ENCODE measurements at places on chromosomes 6 and 20.

DNA sequence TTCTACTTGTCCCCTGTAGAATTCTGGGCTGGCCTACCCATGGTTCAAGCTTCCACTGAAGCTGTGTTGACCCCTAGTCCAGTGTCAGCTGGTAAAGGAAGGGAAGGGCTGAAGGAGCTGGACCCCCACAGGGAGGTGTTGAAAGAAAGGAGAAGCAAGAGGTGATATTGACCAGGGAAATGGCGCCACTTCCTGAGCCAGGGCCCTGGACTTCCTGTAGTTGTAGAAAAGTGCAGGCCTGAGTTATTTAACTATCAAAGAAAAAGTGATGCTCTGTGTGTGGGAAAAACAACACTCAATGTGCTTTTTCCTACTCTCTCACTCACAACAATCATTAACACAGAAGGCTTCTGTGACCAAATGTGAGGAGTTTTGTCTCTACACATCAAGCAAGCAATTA, 60.0 kb upstream of the IER3 start:
- DNase-seq, result no peak
- no peak overlapping the region for H3K4me3 ChIP-seq
- no peaks in the 10 kb centered on the region for H3K27me3 ChIP-seq
- no peak overlapping the region for H3K27ac ChIP-seq
- peaks cover 65% of the 10 kb centered on the region for H3K4me1 ChIP-seq

DNA sequence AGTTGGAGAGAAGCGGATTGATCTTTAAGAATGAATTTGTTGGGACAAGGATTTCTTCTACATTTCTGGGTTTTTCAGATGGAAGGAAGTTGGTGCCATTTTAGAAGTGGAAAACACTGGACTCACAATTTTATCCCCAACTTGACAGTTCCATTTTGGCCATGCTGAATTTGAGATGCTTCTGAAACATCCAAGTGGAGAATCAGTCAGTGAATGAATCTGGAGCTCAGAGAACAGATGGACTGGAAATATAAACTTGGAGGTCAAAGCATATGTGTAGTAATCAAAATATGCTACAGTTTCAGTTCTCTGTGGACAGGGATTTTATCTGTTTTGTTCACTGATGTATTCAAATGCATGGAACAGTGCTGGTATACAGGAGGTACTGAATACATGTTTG, 89.9 kb downstream of the KCNQ5 start:
- peaks cover 3% of the 10 kb centered on the region for H3K4me1 ChIP-seq
- H3K27me3 ChIP-seq, result no peaks in the 10 kb centered on the region
- DNase-seq, result no peak
- H3K36me3 ChIP-seq, result peaks cover 1% of the 10 kb centered on the region
- H3K4me3 ChIP-seq, result no peak overlapping the region

GRCh38 chr6:2558098-2558680, 192.5 kb downstream of the MYLK4 start:
- peaks cover 1% of the 10 kb centered on the region for H3K4me1 ChIP-seq
- no peak overlapping the region for H3K4me3 ChIP-seq
- H3K27ac ChIP-seq, result no peak overlapping the region
- H3K36me3 ChIP-seq, result no peaks in the 10 kb centered on the region
- no peak for DNase-seq

GRCh38 chr6:4102687-4103244, 23.8 kb upstream of the FAM217A start:
- H3K27ac ChIP-seq, result no peak overlapping the region
- no peak for DNase-seq
- H3K36me3 ChIP-seq, result no peaks in the 10 kb centered on the region
- H3K4me3 ChIP-seq, result no peak overlapping the region
- H3K4me1 ChIP-seq, result no peaks in the 10 kb centered on the region
- H3K27me3 ChIP-seq, result peaks cover 12% of the 10 kb centered on the region

DNA sequence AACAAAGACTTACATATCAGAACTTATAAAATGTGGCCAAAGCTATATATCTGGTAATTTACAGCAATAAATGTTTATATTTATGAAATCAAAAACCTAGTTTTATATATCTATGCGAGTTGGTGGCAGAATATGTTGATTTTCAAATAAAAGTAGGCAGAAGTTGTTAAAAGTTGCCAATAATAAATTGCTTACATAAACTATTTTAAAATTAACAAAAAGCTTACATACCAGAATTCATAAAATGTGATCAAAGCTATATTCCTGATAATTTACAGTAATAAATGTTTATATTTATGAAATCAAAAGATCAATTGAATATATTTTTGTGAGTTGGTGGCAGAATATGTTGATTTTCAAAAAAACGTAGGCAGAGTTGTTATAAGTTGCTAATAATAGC, 451.8 kb upstream of the KHDRBS2 start:
- peaks cover 2% of the 10 kb centered on the region for H3K36me3 ChIP-seq
- no peak for DNase-seq
- no peaks in the 10 kb centered on the region for H3K4me1 ChIP-seq
- H3K27ac ChIP-seq, result no peak overlapping the region

DNA sequence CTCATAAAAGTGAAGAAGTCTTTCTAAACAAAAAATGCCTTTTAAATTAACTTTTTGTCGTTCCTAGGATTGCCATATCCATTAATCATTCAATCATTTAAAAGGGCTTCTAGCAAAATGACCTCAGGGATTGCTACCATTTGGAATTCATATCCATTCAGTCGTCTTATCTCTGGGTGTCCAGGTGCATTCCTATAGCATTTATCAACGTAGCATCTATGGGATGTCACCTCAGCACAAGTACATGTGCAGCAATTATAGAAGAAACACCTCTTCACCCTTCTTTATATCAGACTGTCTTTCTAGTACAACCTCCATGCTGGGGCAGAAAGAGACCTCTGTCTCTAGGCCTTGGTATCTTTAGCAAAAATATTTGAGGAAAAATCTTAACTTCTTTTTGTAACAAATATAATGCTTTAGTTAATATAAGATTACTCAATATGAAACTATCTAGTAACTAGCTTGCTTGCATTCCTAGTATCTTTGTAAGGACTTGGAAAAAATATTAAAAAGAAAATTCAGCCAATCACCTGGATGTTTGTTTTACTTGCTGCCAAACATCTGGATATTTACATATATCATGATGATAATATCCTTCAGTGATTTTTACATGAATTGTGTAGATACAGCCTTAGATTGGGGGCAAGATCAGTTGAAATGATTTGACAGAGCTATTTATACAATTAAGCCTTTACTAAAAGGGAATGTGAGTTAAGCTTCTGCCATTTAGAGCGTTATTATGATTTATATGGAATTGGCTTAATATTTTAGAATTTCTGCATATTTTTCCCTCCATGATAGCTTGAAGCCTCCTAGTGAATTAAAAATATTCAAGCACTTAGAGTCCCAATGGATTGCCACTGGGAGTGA, 356.8 kb downstream of the HDGFL1 start:
- H3K27ac ChIP-seq, result no peak overlapping the region
- H3K36me3 ChIP-seq, result no peaks in the 10 kb centered on the region
- no peaks in the 10 kb centered on the region for H3K27me3 ChIP-seq

GRCh38 chr6:170024940-170025339, 265.9 kb downstream of the DLL1 start:
- H3K27ac ChIP-seq, result no peak overlapping the region
- DNase-seq, result no peak

DNA sequence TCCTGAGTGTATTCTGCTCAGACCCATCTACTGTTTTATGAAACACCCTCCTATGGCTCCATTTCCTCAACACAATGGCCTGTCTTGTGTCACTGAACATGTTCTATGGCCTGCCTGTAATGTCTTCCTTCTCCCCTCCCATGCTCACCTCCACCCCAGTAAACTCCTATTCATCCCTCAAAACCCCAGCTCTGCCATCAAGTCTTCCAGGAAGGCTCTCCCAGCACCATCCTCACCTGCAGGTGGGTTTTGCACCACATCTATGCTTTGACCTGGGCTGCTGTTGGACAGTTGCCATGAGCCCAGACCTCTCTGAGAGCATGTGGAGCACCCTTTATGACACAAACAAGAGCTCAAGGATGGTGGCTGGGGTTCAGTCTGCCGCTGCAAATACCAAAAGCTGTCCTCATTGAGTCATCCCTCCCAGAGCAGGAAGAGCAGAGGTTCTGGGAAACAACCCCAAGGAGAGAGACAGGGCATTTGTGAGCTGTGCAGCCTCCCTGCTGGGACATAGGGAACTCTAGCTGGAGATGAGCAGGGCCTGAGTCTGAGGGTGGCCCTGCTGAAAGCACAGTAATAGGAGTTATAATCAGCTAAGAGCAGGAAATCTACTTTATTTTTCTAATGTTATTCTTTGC, 93.8 kb upstream of the CD93 start:
- DNase-seq, result no peak
- no peak overlapping the region for H3K27ac ChIP-seq
- peaks cover 1% of the 10 kb centered on the region for H3K36me3 ChIP-seq
- no peaks in the 10 kb centered on the region for H3K4me1 ChIP-seq
- no peak overlapping the region for H3K4me3 ChIP-seq

- no peak overlapping the region for H3K4me3 ChIP-seq
- no peaks in the 10 kb centered on the region for H3K27me3 ChIP-seq
- H3K4me1 ChIP-seq, result no peaks in the 10 kb centered on the region
These were observed 32.6 kb downstream of the MRPL14 start for GRCh38 chr6:44094403-44095242.

DNA sequence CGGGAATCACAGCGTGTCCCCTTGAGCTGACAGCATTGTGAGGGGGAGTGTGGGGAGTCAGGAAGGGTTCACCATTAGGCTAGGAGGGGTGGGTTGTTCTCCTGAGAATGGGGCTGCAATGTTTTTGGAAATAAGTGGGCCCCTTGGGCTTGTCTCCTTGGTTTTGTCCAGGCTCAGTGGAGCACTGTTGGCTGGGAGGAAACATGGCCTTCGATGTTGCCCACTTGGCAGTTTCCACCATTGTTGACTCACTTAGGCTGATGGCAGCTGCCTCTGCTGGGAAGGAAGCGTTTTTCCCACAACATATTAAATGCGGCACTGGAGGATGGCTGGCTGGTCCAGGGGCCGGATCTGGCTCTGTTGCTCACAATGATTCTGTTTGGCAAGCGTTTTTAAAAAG, 512.1 kb downstream of the QKI start:
- H3K27me3 ChIP-seq, result no peaks in the 10 kb centered on the region
- no peaks in the 10 kb centered on the region for H3K36me3 ChIP-seq
- H3K27ac ChIP-seq, result no peak overlapping the region
- no peaks in the 10 kb centered on the region for H3K4me1 ChIP-seq
- H3K4me3 ChIP-seq, result no peak overlapping the region

GRCh38 chr6:6587696-6588063, 840 bp upstream of the LY86 start:
- H3K27ac ChIP-seq, result no peak overlapping the region
- no peaks in the 10 kb centered on the region for H3K27me3 ChIP-seq
- peaks cover 77% of the 10 kb centered on the region for H3K4me1 ChIP-seq

- H3K4me1 ChIP-seq, result no peaks in the 10 kb centered on the region
- DNase-seq, result no peak
- peak overlapping the region; percentile 16 for H3K27ac ChIP-seq
- H3K36me3 ChIP-seq, result peaks cover 9% of the 10 kb centered on the region
- no peaks in the 10 kb centered on the region for H3K27me3 ChIP-seq
- no peak overlapping the region for H3K4me3 ChIP-seq
These were observed 21.8 kb downstream of the CCDC167 start for GRCh38 chr6:37477656-37478435.

DNA sequence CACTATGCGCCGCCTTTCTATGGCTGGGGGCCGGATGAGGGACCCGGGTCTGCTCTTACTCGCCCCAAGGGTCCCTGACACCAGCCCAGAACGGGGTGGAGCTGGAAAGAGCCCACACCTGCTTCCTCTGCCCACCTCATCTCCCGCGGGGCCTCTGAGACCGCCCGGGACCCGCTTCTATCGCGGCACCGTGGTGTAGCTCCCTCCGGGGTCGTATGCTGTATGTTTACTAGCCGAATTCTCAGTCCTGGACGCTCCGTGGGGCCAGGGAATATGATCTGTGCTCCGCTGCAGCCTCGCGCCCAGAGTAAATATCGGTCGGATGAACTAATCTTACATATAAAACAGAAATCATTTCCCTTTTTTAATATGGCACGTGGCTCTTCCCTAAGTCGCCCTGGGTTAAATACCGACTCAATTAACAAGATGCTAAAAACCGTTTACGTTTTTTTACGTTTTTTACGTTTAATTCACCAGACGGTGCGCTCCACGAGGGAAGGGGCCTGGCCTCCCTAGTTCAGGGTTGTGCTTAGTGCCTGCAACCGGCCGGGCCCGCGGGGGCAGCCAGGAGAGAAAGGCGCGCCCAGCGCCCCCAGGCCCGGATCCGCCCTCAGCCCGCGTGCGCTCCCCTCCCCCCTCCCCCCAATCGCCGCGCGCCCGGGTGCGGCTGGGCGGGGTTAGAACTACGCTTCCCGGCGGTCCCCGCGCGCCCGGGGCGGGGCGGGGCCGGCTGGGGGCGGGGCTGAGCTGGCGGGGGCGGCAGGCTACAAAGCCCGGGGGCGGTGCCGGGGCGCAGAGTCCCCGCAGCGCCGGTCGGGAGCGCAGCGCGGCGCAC, at the start of gene RBM38:
Gene RBM38 (plus strand): TSS at position 793 of the 835 bp plus-strand sequence. CDS start 186 bp downstream, outside the sequence.
- H3K27ac ChIP-seq, result peak within 1 kb of the TSS; percentile 98
- H3K27me3 ChIP-seq, result no peaks in the 10 kb centered on the region
- H3K36me3 ChIP-seq, result peaks cover 11% of the 10 kb centered on the region
- peak; percentile 86 for DNase-seq
- H3K4me1 ChIP-seq, result peaks cover 42% of the 10 kb centered on the region

GRCh38 chr20:32507998-32508774, 76.9 kb downstream of the NOL4L start:
- H3K4me1 ChIP-seq, result peaks cover 81% of the 10 kb centered on the region
- H3K36me3 ChIP-seq, result peaks cover 9% of the 10 kb centered on the region
- H3K27ac ChIP-seq, result no peak overlapping the region
- H3K4me3 ChIP-seq, result peak overlapping the region; percentile 83

GRCh38 chr6:121993362-121993761, 406.1 kb upstream of the HSF2 start:
- no peak for DNase-seq
- H3K36me3 ChIP-seq, result no peaks in the 10 kb centered on the region
- no peak overlapping the region for H3K4me3 ChIP-seq
- peaks cover 7% of the 10 kb centered on the region for H3K4me1 ChIP-seq
- no peaks in the 10 kb centered on the region for H3K27me3 ChIP-seq
- no peak overlapping the region for H3K27ac ChIP-seq

DNA sequence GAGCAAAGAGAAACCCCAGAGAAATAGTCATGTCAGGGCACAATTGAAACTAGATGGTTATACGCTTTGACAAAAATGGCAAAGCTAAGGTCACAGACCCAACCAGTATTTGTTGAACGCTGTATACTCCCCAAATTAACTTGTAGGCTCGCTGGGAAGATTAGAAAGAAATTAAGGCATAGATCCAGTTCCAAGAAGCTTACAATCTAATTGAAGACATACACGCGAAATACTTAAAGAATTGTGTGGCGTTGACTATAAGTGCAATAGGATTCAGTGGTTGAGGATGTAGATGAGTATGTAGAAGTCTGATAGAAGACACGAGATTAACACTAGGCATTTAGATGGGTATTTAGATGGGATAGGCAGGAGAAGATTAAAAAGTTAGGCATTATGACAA, 525 bp downstream of the FAM229B start:
- H3K4me3 ChIP-seq, result no peak overlapping the region
- no peak for DNase-seq
- H3K27me3 ChIP-seq, result peaks cover 14% of the 10 kb centered on the region
- no peak overlapping the region for H3K27ac ChIP-seq

GRCh38 chr6:66717801-66718200, 1010.8 kb upstream of the EYS start:
- H3K27ac ChIP-seq, result no peak overlapping the region
- H3K36me3 ChIP-seq, result no peaks in the 10 kb centered on the region
- no peaks in the 10 kb centered on the region for H3K4me1 ChIP-seq
- no peaks in the 10 kb centered on the region for H3K27me3 ChIP-seq
- no peak overlapping the region for H3K4me3 ChIP-seq

Data from activated T-cell treated with anti-CD3 and anti-CD28 coated beads, Interleukin-2, amount 50 U/mL, for 72 hours (primary cell).